ENCODE measurements at places on chromosomes 3 and 15.

DNA sequence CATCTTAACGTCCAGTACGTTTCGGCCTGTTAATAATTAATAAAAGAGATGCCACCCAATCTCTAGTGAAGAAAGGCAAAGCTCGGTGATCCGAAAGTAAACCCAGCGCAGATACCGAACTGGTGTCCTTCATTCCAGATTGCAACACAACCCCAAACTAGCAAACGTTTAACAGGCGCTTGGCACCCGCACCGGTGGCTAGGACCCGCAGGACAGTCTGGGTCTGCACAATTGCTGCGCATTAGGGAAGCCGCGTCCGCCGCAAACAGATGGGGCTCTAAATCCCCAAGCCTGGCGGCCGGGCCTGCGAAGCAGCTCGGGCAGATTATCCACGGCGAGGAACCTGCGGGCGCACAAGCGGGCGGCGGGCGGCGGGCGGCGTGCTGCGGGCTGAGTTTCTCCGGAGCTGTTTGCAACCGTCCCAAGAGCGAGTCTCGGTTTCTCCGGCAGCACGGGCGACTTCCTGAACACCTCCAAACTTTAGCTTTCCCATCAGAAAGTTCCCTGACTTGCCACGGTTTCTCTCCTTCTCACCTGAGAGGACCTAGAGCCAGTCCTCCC lies 112.1 kb upstream of the ICE2 start:
- DNase-seq, result peak; percentile 17

GRCh38 chr15:52511084-52511483 lies 17.6 kb downstream of the MYO5A start:
- DNase-seq, result no peak

GRCh38 chr3:136992115-136992514 lies 34.3 kb downstream of the IL20RB start:
- no peak for DNase-seq

GRCh38 chr3:155435821-155436220 lies 142.3 kb upstream of the STRIT1 start:
- no peak for DNase-seq
